PC-3 (cell line): ENCODE measurements at places on chromosomes 11 and 22.
A peak's percentile ranks its signal among the peaks of the same experiment; 100 is the strongest.

DNA sequence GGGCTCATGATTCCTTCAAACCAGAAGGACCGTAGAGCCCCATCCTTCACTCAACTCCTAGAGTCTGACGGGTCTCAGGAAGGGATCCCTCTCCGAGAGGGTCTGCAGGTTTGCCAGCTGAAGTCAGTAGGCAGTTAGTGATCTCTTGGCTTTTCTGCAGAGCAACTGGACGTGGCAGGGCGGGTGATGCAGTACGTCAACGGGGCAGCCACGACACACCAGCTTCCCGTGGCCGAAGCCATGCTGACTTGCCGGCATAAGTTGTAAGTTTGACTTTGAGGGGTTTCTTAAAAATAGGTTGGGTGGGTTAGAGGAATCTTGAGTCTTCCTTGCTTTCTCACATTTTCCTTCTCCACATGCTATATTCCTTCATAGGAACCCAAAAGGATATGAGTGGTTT lies 33.3 kb upstream of the RAB1B start:
- no peaks in the 10 kb centered on the region for H3K4me1 ChIP-seq
- H3K27ac ChIP-seq = no peak overlapping the region

GRCh38 chr11:88015170-88015569 lies 160.1 kb downstream of the RAB38 start:
- DNase-seq = peak; percentile 61
- no peaks in the 10 kb centered on the region for H3K27me3 ChIP-seq
- H3K36me3 ChIP-seq = no peaks in the 10 kb centered on the region
- H3K4me1 ChIP-seq = peaks cover 21% of the 10 kb centered on the region

- H3K36me3 ChIP-seq = no peaks in the 10 kb centered on the region
Observed at GRCh38 chr11:33412241-33412640, 155.1 kb downstream of the HIPK3 start.

GRCh38 chr11:109401545-109401944 lies 20.4 kb upstream of the C11orf87 start:
- no peak overlapping the region for H3K27ac ChIP-seq
- no peaks in the 10 kb centered on the region for H3K36me3 ChIP-seq
- peaks cover 25% of the 10 kb centered on the region for H3K27me3 ChIP-seq
- DNase-seq = peak; percentile 35

- H3K4me3 ChIP-seq = peak within 1 kb of the TSS; percentile 91
- H3K4me1 ChIP-seq = peaks cover 6% of the 10 kb centered on the region; the same call in 1 of the 2 replicates
- no peaks in the 10 kb centered on the region for H3K36me3 ChIP-seq
- H3K27me3 ChIP-seq = peaks cover 38% of the 10 kb centered on the region
- peak; percentile 64 for DNase-seq
Observed at GRCh38 chr11:7513234-7514098, at the start of gene PPFIBP2. PPFIBP2 (plus strand) TSS chr11:7513999; CDS start chr11:7549476, 35,477 bp downstream.

- no peaks in the 10 kb centered on the region for H3K4me1 ChIP-seq
- no peak within 1 kb of the TSS for H3K27ac ChIP-seq
- H3K4me3 ChIP-seq = peak within 1 kb of the TSS; percentile 63
- DNase-seq = peak; percentile 27
- no peaks in the 10 kb centered on the region for H3K36me3 ChIP-seq
Observed at GRCh38 chr22:18110194-18110953, at the start of gene TUBA8. TUBA8 (plus strand) TSS chr22:18110809; CDS start chr22:18110866, 57 bp downstream.

- DNase-seq = peak; percentile 80
- 0 out of 2 replicates have a peak, but pooled peaks cover 3% of the 10 kb centered on the region for H3K36me3 ChIP-seq
- H3K27ac ChIP-seq = peak overlapping the region; percentile 61
Observed at GRCh38 chr11:8671193-8671612, 11.3 kb downstream of the TRIM66 start.

- no peaks in the 10 kb centered on the region for H3K4me1 ChIP-seq
- DNase-seq = no peak
- H3K27me3 ChIP-seq = peaks cover 32% of the 10 kb centered on the region
- no peaks in the 10 kb centered on the region for H3K36me3 ChIP-seq
- no peak overlapping the region for H3K4me3 ChIP-seq
Observed at GRCh38 chr11:83649528-83649855, 363.3 kb upstream of the CCDC90B start.

DNA sequence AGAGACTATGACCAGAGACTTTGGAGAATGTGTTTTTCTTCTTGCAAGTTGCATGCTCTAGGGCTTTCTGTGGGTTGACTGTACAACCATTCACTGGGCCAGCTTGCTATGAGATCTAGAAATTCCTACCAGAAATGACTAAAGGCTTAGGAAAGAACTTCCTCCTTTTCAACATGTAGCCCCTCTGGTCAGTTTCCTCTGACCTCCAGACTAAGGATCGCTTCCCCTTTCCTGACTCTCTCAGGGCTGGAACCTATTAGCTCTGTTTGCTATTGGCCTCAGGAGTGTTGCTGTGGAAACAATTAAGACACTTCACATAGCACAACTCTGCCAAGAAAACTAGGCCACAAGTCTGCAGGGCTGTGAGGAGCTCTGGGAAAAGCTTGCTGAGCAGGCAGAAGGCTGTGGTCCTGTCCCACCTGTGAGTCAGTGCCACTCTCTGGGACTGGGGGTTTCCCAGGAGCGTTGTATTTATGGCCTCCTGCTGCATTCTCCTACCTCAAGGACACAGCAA lies 10.7 kb downstream of the CRY2 start:
- peaks cover 4% of the 10 kb centered on the region; the same call in 1 of the 2 replicates for H3K36me3 ChIP-seq
- no peak overlapping the region for H3K27ac ChIP-seq
- H3K27me3 ChIP-seq = no peaks in the 10 kb centered on the region
- no peak for DNase-seq
- H3K4me3 ChIP-seq = no peak overlapping the region

DNA sequence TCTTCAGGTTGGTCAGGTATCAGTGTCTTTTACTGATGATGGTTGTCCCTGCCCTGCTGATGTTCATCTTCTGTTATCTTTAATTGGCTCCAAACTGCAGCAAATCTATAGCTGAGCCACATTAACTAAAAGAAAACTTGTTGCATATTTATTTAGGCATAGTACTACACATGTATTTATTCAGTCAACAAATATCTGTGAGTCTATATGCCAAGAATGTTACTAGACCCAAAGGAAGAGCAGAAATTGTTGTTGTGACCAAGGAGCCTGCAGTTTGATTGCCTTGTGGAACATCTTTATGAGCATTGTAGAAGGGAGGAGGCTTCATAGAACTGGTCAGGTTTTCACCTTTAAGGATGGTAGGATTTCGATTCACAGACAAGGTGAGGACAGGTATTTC lies 10.1 kb downstream of the BMAL1 start:
- DNase-seq = peak; percentile 69
- peak overlapping the region; percentile 48 for H3K27ac ChIP-seq
- H3K4me1 ChIP-seq = peaks cover 22% of the 10 kb centered on the region
- no peaks in the 10 kb centered on the region for H3K27me3 ChIP-seq
- no peak overlapping the region for H3K4me3 ChIP-seq
- H3K36me3 ChIP-seq = no peaks in the 10 kb centered on the region

- H3K4me3 ChIP-seq = no peak overlapping the region
- H3K27me3 ChIP-seq = no peaks in the 10 kb centered on the region
- no peak overlapping the region for H3K27ac ChIP-seq
- no peak for DNase-seq
- no peaks in the 10 kb centered on the region for H3K36me3 ChIP-seq
Observed at GRCh38 chr11:45053736-45054446, 92.5 kb upstream of the PRDM11 start.
